Fibroblast of skin of left quadriceps (primary cell): ENCODE measurements at places on chromosomes 7 and 10.

- no peak for DNase-seq
Measured at GRCh38 chr7:90465816-90466215, 3.6 kb upstream of the PTTG1IP2 start.

DNA sequence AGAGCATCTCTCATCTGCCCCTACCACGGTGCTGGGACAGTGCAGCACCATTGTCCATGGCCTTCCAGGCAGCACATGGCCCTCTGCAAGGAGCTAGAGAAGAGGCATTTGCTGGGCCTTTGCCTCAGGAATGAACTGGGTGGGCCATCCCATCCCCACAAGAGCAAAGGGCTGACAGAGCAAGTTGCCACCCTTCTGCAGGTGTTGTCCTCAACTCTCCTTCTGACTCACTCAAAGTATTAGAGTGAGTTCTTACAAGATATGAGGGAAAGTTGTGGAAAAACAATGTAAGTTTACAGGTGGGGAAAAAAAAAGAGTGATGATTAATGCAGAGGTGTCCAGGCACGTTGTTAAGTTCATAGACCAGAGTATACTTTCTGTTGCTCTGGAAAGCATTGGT lies 261.2 kb downstream of the SKIDA1 start:
- DNase-seq, result no peak

DNA sequence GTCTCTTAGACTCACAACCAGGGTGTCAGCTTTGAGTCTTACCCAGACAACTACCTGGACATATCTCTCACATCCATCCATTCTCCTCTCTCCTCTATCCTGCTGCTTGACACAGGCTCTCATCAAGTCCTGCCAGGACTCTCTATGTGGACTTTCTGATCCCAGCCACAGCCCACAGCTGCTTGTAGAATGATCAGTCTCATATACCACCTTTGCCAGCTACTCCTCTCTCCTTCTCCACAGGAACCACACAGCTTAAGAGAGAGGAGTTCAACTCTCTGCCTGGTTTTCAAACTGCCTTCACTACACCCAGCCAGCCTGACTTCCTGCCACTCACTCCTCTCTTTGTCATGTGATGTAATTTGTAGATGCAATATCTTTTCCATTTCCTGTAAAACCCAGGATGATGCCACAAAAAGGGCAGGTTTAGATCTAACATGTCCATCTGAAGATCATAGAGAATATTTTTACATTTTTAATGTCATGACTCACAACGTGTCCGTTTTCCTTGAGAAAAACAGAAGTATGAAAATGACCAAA lies 154.0 kb downstream of the RAB11FIP2 start:
- DNase-seq, result no peak

- DNase-seq, result peak; percentile 18
Measured at GRCh38 chr7:80851896-80852476, 66.9 kb downstream of the SEMA3C start.

DNA sequence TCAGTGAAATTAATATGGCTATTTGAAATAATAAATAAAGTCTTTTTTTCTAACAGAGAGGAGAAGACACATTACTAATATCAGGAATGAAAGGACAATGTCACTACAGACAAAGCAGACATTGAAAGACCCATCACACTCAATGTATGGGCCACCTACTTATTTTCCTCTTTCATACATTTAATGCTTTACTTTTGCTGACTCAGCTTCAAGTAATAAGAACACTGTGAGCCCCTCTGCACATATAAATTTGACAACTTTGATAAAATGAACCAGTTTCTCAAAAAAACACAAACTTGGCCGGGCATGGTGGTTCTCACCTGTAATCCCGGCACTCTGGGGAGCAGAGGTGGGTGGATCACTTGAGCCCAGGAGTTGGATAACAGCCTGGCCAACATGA lies 664.2 kb upstream of the COBL start:
- DNase-seq, result no peak

DNA sequence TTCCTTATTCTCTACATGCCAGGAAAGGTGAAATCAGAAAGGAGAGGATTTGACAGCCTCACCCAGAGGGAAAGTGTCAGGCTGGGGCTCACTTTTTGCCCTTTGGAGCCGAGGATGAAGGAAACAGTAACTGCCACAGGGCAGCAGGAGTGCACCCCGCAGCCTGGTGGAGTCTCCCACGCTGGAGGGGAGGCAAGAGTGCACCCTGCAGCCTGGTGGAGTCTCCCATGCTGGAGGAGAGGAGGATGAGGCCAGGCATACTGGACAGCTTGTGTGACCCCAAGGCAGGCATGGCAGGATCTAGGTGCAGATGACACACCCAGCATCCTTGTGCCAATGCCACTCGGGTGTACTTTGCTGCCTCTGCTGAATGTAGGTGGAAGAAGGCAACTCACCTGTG lies 484.0 kb downstream of the DNAJB6 start:
- no peak for DNase-seq

GRCh38 chr10:24363070-24363469 lies 154.1 kb downstream of the KIAA1217 start:
- no peak for DNase-seq

DNA sequence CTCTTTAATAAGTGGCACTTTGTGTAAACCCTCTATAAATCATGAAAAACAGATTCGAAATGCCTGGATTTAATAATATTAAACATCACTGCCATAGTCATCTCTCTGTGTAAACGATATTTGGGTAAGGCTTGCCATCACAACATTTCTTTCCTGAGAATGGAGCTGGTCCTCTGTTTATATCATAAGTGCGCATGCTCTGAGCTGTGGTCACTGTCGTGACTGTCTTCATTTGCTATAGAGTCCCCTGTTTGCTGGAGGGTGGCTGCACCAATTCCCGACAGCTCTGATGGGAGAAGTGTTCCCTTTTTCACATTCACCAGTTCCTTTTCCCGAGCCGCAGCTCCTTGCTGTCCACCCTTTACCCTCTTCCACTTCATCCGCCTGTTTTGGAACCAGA lies 50.4 kb upstream of the AGMO start:
- DNase-seq, result no peak

GRCh38 chr10:52483587-52483986 lies 169.5 kb downstream of the DKK1 start:
- no peak for DNase-seq
